ENCODE measurements at places on chromosomes 5 and 9.

- DNase-seq, result no peak
Observed at GRCh38 chr5:148988328-148988727, 74.5 kb downstream of the SH3TC2 start.

- DNase-seq, result peak; percentile 41
Observed at GRCh38 chr9:104743376-104743985, 4.0 kb upstream of the NIPSNAP3A start.

- DNase-seq, result no peak
Observed at GRCh38 chr9:81847181-81847915, 80.9 kb upstream of the SPATA31D4 start.

- no peak for DNase-seq
Observed at GRCh38 chr9:4022435-4023067, 277.3 kb downstream of the GLIS3 start.

DNA sequence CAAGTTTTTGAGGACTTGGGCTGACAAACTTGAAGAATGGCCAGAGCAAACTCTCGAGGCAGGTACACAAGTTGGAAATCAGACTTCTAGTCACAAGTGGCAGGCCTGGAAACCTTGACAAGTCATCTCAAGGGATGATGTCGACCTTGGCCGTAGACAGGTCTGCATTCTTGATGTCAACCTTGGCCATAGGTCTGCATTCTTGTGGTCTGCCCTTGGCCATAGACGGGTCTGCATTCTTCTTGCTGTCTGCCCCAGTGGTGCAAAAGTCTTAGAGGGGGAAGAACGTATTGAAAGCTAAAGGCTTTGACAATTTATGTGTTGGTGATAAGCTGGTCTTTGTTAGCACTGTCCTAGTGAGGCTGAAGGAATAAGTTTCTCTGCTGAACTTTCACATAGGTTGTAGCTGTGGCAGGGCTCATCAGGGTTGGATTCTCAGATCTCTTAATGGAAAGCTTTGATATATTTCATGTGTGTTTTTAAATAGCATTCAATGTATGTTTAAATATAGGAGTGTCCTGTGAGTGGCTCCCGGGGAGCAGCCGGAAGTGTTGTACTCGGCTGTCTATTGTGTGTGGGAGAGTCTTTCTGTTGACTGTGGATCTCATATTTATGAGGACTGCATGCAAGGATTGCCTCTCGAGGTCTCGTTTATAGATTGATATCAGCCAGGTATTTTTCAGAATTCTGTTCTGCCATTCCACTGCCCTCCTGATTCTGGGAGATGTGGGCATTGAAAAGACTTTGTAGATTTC lies 27.0 kb downstream of the SUB1 start:
- DNase-seq, result no peak

- no peak for DNase-seq
Observed at GRCh38 chr5:75948438-75948837, 134.7 kb upstream of the SV2C start.
